ENCODE measurements at places on chromosomes 2 and 18.

- DNase-seq = no peak
Measured at GRCh38 chr2:238129166-238130010, 9.1 kb upstream of the KLHL30 start.

DNA sequence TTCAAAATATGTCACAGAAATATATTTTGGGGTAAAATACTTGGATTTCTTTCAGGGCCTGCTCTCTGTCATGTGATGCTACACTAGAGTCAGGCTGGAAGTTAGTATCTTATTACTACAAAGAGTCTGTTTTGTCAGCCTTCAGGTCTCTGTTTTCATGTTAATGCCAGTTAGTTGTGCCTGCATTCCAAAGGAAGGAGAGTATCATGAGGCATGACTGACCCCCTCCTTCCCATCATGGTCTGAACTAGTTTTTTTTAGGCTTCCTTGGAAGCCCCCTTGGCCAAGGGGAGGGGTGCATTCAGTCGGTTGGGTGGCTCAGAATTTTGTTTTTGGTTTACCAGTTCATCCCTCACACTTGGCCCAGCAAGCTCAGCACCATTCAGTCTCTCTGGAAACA lies 318.0 kb downstream of the ALK start:
- DNase-seq = no peak

DNA sequence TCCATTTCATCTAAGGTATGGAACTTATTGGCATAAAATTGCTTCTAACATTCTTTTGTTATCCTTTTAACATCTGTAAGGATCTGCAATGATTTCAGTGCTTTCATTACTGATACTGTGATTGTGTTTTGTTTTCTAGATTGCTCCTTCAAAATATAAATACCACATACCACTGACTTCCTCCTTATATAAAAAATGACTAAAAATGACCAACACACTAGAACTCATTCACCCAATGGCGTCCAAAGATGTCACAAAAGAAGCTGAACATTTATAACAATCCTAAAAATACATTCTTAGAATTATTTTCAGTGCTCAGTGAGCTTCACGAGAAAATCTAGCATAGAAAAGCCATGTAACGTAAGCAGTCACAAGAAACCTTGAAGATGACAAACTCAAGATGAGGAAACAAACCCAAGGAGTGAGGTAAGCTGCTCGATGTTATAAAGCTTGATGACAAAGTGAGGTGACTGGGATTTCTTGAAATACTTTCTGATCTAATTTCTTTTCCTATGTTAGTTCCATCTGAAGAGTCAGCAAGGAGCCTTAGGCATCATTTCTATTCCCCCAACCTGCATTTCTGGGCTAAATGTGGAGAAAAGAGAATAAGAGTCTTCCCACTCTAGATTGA lies 42.6 kb downstream of the PNO1 start:
- no peak for DNase-seq

GRCh38 chr18:73270920-73271634 lies 403.3 kb upstream of the NETO1 start:
- peak; percentile 7 for DNase-seq

DNA sequence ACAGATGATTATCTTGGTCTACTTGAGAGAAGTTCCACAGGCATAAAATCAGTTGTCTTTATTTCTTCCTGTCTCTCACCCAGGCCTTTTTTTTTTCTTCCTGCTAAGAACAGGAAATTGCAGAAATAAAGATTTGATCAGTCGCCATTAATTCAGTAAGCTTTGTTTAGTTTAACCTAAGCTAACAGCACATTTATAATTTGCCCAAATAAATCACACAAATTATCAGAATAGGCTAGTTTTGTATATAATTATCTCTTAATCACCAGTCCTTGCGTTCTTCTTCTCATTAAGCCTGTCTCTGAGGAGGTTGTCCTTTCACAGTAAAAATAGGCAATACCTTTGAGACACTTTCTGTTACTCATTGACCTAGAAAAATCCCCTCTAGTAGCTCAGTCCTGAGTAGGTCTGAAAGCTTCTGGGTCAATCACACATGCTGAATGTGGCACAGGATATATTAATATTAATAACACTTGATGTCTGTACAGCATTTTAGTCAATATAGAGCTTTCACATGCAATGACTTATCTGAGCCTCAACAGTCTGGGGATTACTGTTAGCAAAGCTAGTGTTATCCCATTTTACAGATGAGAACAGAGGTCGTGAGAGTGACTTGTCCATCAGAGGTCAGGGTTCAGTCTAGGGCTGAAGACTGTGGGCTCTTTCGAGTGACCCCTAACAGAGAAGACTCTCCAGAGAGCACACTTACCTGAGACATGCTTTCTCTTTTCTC lies 11.2 kb upstream of the STK17B start:
- DNase-seq = no peak

- no peak for DNase-seq
Measured at GRCh38 chr2:34162231-34162630, 563.1 kb upstream of the FAM98A start.

DNA sequence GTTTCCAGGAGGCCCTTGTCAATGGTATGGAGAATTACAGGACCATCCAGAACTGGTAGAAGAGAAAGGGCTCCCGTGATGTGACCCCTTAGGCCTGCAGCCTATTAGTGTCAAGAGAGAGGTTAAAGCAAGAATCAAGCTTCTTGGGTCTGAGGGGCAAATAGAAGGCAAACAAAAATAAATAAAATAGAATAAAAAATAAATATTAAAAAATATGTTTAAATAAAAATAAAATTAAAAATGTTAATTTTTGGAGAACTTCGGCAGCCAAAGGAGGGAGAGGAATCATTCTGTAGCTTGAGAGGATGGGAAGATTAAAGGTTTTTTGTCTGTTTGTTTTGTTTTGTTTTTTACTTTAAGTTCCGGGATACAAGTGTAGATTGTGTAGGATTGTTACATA lies 15.2 kb upstream of the TMEM178A start:
- DNase-seq = no peak

DNA sequence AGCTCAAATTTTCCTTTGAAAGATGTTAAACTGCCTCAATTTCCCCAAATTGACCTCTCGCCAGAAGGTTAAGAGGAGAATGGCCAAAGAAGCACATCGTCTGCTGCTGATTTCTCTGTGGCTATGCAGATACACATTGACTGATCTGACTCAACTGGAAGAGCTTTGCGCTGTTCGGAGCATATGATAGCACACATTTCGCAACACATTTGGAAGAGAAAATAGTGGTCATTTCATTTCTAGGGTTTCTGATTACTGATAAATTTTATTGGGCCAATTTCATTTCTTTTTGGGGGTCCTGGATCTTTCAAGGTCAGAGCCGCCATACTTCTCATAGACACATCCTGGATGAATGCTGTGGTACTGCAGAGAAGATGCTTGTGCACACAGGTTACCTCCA lies 138.5 kb downstream of the TMEM200C start:
- DNase-seq = no peak

DNA sequence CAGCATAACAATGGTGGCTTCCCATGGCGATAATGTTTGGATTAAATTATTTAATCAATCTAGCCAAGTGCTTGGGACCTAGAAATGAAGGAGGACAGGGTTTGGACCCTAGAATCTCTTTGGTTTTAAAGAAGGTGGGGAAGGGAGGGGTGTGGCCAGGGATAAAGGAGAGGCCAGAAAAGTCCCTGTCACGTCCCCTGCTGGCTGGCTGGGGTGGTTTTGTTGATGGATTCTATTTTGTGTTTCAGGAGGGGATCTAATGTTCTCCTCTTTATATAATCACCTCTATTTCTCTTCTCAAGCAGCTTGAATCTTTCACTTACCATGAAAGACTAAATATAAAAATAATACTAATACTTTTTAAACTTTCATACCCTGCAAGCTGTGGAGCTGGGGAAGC lies 52.6 kb upstream of the GALR1 start:
- DNase-seq = no peak

GRCh38 chr2:41717839-41718238 lies 330.0 kb upstream of the PKDCC start:
- DNase-seq = no peak

GRCh38 chr18:10319026-10319425 lies 135.4 kb upstream of the APCDD1 start:
- no peak for DNase-seq

GRCh38 chr2:121777699-121778058 lies 22.2 kb downstream of the TSN start:
- peak; percentile 49 for DNase-seq

DNA sequence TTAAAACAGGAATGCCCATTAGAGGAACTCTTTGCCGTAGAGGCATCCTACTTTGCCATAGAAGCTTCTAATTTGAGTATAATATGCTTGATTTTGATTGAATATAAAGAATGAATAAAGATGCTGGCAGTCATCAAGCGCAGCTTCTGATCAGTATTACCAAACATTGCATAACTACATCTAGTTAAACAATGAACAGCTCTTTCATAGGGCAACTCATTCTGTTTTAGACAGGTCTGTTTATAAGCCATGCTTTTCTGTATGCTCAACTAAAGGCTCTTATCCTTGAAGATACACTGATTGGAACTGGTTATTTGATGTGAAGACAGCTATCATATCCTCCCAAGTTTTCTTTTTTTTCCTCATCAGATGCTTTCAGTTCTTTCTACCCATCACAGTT lies 122.6 kb upstream of the FAM117B start:
- no peak for DNase-seq

DNA sequence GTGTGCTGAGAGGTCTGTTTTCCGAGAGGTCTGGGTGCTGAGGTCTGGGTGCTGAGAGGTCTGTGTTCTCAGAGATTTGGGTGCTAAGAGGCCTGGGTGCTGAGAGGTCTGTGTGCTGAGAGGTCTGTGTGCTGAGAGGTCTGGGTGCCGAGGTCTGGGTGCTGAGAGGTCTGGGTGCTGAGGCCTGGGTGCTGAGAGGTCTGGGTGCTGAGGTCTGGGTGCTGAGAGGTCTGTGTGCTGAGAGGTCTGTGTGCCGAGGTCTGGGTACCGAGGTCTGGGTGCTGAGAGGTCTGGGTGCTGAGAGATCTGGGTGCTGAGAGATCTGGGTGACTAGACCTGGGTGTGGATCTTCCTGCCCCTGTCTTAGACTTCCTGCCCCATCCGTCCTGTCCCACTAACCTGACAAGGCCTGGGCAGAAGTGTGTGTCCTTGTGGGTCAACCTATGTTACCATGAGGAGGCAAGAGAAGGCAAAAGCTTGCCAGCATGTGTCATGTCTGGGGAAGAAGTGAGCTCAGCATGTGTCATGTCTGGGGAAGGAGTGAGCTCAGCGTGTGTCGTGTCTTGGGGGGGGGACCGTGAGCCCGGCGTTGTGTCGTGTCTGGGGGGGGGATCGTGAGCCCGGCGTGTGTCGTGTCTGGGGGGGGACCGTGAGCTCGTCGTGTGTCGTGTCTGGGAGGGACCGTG lies 69.3 kb downstream of the KCNG2 start:
- DNase-seq = no peak

DNA sequence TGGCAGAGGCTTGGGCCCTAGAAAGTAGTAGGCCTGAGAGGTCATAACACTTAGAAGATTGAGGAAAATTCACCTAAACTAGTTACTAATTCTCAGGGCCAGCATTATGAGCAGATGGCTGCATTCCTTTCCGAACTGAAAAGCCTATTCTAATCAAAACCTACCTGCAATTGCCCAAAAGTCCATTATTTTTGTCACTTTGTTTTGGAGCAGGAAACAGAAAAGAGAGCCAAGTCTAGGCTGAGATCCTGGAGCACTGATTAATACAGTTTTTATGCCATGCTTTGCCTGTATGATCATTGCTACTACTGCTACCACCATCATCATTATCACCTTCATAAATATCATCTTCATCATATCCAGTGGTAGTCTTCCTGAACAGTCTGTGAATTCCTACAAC lies 14.7 kb downstream of the VSNL1 start:
- DNase-seq = no peak

- DNase-seq = no peak
Measured at GRCh38 chr2:126219081-126219480, 436.9 kb upstream of the GYPC start.

GRCh38 chr18:70781860-70782453 lies 493.1 kb downstream of the SOCS6 start:
- peak; percentile 74 for DNase-seq
